ENCODE measurements at places on chromosomes 4 and X.

DNA sequence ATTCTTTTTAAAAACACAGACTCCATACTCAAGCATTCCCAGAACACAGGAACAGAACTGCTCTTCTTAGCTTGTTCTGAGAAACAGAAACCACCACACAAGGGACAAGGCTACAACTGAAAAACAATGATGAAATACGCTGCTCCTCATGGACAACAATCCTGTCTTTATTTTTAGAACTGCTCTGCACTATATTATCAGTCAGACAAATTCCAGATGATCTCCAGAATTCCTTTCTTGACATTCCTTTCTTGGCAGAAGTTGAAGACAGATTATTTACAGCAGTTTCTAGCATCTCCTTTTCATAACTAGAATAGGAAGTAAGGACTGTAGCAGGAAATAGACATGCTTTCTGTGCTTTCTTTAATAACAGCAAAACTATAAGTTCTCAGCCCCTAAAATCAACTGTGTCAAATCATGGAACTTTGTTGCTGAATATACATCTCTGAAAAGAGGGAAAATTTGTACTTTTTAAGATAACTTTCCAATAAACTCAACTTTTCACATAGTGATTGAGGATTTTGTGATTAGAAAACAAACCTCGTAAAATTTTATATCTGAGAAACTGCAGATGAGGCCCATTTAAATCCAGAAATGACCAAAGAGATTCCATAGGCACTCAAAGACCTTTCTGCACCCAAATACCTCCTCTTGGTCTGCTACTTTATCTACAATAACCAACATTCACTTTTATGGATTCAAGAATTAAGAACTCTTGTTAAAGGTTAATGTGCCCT is 35.9 kb downstream of the ANTXR2 start:
- DNase-seq = no peak

DNA sequence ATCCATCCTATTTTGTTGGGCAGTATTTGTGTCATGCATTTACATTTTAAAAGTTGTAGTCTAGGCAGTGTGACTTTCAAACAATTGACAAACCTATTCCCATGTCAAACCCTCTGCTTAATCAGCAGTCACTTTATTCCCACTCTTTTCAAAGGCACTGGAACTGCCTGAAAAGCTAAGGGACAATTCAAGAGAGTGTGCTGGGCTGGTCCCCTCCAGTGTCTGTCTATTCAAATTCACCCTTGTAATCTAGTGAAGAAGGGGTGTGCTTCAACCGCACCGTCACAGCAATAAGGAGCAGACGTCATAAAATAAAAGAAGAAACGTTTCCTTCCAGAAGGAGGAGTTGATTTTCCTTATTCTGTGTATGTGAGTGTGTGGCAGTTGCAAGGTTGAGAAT is 197.0 kb upstream of the MAD2L1 start:
- no peak for DNase-seq

DNA sequence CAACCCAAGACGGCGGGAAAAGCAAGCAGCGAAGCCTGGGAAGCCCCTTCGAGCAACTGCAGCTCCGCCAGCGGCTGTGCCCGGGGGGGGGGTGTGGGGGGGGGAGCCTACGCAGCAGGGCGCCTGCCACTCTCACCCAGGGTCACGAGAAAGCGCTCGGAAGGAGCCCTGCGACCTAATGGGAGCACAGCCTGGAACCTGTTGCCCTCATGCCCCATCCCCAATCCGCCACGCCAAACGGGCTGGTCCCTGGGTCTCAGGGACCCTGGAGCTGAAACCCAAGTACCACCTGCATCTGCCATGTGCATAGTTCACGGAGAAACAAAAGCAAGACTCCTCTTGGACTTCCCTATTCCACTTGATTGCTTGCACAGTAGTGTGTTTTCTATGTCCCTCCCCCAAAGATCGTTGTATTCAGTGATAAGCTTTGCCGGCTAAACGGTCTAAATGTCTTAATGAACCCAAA is 359 bp upstream of the GAB3 start:
- no peak for DNase-seq

GRCh38 chr4:146040623-146041022 is 102.0 kb upstream of the ZNF827 start:
- no peak for DNase-seq

DNA sequence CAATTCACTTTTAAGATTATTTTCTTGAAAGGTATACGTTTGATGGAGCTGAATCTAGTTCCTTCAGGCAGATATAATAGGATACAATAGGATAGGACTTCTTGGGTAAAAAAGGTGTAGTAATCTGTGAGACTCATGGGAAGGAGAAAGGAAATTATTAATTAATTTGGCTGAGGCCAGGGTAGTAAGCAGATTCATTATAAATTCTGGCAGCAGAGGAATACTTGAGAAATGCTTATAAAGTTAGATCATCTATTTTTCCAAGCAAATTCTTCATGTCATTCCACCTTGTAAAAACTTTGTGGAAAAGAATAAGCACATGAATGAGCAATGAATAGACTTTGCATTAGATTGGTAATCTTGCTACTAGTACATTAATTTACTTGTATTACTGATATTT is 46.9 kb downstream of the GYPE start:
- DNase-seq = no peak

DNA sequence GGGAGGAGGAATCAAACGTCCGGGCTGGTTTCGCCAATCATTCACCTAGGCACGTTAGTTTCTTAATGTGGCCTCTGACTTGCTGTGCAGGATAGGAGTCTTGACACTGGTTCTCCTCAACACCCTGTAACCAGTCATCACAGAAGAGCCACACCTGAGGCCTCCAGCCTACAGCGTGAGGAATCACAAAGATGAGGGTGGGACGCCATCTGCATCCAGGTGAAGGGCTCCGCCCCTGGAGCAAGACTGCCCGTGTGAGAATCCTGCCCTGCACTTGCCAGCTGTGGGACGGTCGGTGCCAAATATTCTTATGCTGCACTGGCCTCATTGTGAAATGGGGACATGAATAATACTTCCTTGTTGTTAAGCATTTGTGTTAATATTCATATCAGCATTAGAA is 35.7 kb upstream of the TSPAN5 start:
- no peak for DNase-seq

GRCh38 chrX:9855561-9856283 is 69.5 kb downstream of the SHROOM2 start:
- no peak for DNase-seq

DNA sequence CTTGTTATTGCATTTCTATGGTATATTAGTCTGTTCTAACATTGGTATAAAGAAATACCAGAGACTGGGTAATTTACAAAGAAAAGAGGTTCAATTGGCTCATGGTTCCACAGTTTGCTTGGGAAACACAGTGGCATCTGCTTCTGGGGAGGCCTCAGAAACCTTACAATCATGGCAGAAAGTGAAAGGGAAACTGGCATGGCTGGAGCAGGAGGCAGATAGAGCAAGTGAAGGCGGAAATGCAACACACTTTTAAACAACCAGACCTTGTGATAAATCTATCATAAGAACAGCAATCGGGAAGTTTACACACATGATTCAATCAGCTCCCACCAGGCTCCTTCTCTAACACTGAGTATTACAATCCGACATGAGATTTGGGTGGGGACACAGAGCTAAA is 346.6 kb upstream of the GNPDA2 start:
- no peak for DNase-seq
